ENCODE measurements at places on chromosomes 7 and 10. TPM values are rescaled to one million over a fixed set of nuclear protein-coding genes. Genes with fewer than 3 reads are reported as not detected.

TLL2 gene
- 1.4 TPM for total RNA-seq

CRTAC1 gene
- total RNA-seq: not detected

GNGT1 gene
- total RNA-seq: not detected

MRPS24 gene
- 60.7 TPM for total RNA-seq

MMRN2 gene
- total RNA-seq: 1.8 TPM

MMP21 gene
- not detected for total RNA-seq

MBLAC1 gene
- not detected for total RNA-seq

VWC2 gene
- under 0.01 TPM for total RNA-seq

ATOH7 gene
- not detected for total RNA-seq

CPA2 gene
- 64.7 TPM for total RNA-seq

LRIT1 gene
- total RNA-seq: not detected

RNF32 gene
- 1.5 TPM for total RNA-seq

CELF2 gene
- 41.6 TPM for total RNA-seq

All from stomach (tissue), 19 donors.